Esophagus muscularis mucosa (tissue), 4 donors: ENCODE measurements at places on chromosomes 3 and 15.

GRCh38 chr3:134020135-134020680, 9.5 kb downstream of the SLCO2A1 start:
- peak; percentile 80 for DNase-seq

DNA sequence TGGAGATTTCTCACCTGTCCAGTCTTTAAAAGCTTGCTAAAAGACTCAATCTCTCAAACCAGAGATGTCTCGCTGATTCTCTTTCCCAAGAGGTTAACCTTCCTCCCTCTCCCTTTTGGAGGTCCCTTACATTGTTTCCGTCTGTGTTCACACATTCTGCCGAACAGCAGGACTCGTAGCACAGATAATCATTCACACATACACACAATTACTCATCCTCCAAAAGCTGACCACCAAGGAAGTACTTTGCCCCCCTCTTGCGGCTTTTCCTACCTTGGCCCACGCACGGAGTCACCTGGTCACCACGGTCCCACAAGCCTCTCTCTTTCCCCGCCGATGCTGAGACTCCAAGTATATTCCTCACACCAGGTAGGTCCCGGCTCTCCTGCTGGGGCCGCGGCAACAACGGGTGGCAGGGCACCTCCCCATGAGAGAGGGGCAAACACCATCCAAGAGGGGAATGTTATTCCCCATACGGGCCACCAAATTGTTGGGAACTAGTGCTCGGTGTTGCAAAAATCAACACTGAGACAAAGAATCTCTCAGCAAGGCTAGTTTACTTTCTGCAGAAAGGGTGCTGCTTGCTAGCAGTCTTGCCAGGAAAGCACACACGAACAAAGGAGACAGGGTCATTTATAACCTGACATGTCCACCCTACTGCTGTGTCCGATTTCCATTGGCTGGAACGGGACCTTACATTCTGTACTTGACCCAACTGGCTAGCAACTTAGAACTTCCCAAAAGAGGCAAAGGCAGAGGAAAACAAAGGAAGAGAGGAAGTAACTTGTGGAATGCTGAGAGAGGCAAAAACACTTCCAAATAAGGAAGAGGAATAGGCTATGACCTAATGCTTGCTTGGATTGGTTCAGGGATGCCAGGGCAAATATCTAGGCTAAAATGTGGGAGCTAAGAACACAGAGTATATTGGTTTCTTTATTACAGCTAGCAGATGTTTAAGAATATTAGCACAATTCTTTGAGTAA, 102.1 kb upstream of the NECTIN3 start:
- DNase-seq, result no peak

- no peak for DNase-seq
Measured at GRCh38 chr15:29305556-29305955, 35.9 kb upstream of the NSMCE3 start.

DNA sequence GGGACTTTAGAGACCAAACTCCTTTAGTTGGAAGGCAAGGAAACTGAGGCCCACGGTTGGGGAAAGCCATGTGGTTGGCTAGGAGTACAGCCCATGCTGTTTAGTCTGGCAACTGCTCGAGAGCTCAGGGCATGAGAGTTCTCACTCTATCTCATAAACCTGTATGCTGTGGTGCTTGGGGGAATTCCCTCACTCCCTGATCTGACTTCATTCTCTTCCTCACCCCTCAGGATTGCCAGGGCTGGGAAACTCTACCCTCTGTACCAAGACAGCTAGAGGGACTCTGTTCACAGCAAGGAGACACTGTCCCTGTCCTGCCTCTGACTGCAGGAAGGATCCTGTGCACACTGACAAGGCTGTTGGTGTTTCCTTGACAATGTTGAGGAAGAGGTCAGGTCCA, 230.2 kb downstream of the ZNF621 start:
- no peak for DNase-seq

- peak; percentile 21 for DNase-seq
Measured at GRCh38 chr3:101631098-101631796, 45.7 kb downstream of the ZBTB11 start.

- no peak for DNase-seq
Measured at GRCh38 chr3:98655666-98656065, 62.3 kb upstream of the CPOX start.

- no peak for DNase-seq
Measured at GRCh38 chr3:111414531-111414930, 127.5 kb upstream of the CD96 start.

DNA sequence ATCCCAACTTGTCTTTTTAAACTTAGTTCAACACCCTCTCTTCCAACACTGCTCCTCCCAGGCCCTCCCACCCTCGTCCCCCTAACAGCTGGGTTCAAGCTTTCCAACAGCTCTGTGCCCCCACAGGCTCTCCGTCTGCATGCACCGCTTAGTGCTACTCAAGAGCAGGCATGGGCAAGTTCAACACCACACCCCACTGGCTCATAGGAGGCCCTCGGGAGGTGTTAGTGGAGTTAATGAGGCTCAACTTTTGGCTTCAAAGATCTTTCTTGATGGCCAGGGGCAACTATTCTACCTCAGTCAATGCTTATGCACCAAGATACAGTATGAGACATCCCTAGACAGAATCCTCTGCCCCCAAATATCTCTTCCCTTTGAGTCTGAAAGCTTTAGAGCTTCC, 114.4 kb downstream of the ANP32A start:
- no peak for DNase-seq

GRCh38 chr3:193030276-193030675, 112.6 kb upstream of the MB21D2 start:
- no peak for DNase-seq

DNA sequence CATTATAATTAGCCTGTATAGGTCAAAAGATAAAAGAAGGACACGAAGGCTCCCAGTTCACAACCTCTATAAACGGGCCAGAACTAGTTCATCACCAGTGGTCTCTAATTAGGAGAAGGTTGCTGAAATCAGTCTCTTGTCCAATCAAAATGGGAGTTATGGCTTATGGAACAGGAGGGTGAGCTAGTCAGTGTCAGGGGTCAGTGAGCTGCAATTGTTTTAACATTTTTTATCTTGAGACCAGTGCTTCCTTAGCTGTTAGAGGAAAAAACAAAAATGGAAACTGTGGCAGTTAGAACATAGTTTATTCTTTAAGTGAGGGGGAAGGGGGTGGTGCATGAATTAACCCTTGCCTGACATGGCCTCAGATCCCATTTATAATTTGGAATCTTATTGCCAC, 141.7 kb downstream of the KCNMB2 start:
- no peak for DNase-seq

DNA sequence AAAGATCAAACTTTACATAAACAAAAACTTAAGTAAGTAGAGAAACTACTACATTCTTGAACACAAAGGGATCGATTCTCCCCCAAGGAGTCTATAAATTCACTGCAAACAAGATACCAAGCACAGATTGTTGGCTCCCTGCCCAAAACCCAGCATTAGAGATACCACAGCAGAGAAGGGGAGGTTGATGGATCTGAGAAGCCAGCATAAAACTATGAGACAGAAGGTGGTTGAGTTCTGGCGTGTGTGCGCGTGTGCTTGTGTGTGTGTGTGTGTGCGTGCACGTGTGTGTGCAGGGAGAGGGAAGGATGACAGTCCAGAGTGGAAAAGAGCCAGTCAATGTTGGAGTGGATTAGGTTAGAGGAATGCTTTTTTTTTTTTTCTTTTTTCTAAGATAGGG, 143.2 kb upstream of the PRR20G start:
- DNase-seq, result no peak

DNA sequence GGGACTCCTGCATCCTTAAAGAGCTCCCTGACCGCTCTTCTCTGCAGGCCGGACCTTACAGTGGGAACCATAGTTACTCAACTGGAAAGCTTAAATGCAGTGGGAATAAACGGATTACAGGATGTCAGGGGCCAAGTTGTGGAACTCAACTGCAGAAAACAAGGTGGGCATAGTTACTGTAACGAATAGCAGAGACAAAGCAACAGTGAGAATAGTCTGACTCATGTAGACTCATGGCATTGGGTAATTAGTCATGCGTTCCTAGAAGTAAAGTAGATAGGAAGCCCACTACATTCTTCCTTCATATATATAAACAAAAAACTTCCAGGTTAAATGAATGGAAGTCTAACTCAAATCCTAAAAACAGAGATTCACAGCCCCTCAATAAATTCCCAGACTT, 95.5 kb upstream of the CHRNA7 start:
- no peak for DNase-seq

DNA sequence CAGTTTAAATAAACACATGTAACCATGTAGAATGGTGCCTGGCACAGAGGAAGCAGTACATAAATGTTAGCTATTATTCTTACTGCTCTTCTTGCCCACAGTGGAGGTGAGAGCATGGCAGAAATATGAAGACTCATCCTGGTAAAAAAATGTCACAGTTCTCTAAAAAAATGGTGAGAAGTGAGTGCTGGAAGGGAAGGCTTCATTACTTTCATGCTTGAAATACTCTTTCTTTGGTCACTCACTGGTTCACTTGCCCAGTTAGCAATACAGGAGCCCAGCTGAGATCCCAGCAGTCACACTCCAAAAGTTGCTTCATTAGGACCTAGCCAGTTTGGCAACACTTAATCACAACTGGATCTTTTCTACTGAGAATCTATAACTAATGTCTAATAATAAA, 1017.2 kb downstream of the TUSC7 start:
- DNase-seq, result no peak

DNA sequence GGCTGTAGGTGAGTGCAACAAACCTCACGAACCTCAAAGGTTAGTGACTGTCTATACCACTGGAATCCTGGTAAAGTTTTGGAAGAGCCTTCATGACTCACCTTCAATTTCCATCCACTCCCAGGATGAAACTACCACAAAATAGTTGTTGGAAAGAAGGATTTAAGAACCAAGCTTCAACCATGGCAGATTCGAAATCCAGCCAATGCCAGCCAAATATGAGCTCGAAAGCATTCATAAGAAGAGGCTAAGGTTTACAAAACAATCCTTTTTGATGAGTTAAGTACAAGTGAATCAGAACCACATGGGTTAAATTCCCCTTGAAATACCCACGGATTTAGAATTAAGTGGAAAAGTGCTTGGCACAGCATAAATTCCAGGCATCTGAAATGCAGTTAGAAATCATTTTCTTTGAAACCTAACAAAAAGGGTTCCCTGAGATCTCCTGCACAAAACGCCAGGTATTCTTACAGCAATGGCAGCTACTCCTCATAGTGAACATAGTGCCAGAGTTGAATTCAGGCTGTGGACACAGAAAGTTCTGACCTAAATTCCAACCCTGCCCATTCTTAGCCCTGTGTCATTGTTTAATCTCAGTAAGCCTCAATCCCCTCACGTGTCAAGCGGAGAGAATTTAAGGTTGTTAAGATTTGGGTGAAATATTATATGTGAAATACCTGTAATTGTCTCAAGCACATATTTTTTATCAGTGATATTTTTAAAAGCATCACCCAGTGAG, 89.2 kb downstream of the FBN1 start:
- no peak for DNase-seq

DNA sequence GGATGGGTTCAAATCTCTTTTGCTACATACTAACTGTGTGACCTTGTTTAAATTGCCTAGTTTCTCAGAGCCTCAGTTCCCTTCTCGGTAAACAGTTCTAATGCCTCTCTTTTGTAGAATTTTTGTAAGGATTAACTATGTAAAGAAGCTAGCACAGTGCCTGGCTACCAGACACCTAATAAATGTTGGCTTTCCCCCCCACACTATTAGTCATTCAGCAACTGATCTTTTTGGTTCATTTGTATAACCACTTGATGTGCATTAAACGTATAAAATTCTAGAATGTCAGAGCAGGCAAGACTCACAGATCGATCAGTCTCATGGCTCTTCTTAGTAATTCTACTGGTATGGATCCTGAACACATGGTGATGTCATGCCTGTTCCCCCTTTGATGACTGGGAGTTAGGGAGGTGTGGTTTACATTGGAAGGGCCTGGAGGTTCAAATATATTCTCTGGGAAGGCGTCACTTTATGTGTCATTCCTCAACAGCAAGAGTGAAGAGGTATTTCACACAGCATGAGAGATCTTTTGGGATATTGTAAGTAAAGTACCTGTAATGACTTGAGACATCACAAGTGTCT, 6.5 kb downstream of the TAGLN3 start:
- DNase-seq, result peak; percentile 24

- no peak for DNase-seq
Measured at GRCh38 chr3:30628205-30628900, 22.0 kb downstream of the TGFBR2 start.

GRCh38 chr3:25820366-25820765, 30.5 kb downstream of the OXSM start:
- no peak for DNase-seq

DNA sequence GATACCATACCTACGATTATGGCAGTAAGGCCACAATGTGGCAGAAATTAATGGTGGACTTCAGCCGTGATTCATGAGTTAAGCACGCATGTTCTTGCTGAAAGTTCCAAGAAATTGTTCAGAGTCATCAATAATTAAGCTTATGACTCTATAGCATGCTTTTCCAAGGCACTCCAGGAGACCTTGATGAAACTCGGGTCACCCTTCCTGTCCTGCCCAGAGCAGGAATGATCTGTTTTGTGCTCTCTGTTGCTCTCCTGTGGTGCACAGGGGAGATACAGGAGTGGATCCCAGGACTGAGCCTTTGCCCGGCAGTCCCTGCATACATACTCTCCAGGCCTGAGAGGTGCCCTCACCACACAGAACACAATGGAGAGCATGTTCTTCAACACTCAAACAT, 141.6 kb upstream of the SLC2A2 start:
- no peak for DNase-seq

- no peak for DNase-seq
Measured at GRCh38 chr15:74050127-74050526, 32.2 kb downstream of the GOLGA6A start.

- DNase-seq, result no peak
Measured at GRCh38 chr15:42033214-42033873, 12.5 kb upstream of the PLA2G4E start.

DNA sequence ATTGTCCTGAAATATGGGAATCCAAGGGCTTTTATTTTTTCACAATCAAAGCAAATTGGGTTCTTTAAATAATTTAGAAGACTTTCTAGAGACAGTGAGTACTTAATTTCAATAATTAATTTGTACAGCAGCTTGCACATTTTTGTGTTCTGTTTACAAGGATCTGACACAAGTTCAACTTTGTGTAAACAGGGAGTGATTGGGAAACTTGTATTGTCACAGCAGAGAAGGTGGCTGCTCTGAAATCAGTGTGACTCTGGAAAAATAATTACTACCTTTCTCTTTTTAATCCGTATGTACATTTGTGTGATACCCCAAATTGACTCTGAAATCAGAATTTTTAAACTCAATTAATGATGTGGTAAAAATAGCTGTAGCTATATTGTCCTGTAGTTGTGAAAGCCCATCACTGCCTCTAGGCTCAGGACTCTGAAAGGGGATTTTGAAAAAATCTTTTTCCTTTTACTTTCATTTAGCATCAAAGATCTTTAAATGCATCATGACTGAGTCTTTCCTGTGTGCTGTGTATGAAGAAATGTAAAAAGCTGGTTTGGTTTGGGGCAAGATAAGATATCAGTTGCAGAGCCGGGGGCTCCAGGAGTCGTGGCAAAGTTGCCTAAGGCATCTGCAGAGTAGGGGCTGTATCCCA, 45.1 kb downstream of the MFSD1 start:
- DNase-seq, result no peak

GRCh38 chr15:76994001-76994400, 925 bp upstream of the PSTPIP1 start:
- no peak for DNase-seq
